Stimulated activated CD8-positive, alpha-beta memory T cell treated with anti-CD3 and anti-CD28 coated beads, Interleukin-4, amount 100 ng/mL, for 1 hour (primary cell): ENCODE measurements at places on chromosomes 4 and X.

DNA sequence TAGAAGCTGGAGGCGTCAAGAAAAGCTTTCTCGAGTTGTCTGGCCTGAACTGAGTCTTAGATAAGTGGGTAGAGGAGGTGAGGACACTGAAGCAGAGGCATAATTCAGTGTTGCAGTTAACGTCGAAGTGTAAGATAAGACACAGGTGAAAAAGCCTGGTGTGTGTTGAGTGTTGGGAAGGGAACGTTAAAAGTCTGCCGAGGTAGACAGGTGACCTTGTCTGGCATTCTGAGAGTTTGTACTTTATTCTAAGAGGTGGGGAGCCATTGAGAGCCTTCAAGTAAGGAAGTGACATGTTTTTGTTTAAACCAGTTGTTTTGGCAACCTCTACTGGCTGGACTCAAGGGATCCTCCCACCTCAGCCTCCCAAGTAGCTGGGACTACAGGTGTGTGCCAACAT is 219.1 kb downstream of the SHROOM3 start:
- DNase-seq, result no peak

- DNase-seq, result no peak
Observed at GRCh38 chrX:124592744-124593143, 246.4 kb downstream of the SH2D1A start.

- no peak for DNase-seq
Observed at GRCh38 chr4:170801771-170802170, 712.0 kb upstream of the AADAT start.

DNA sequence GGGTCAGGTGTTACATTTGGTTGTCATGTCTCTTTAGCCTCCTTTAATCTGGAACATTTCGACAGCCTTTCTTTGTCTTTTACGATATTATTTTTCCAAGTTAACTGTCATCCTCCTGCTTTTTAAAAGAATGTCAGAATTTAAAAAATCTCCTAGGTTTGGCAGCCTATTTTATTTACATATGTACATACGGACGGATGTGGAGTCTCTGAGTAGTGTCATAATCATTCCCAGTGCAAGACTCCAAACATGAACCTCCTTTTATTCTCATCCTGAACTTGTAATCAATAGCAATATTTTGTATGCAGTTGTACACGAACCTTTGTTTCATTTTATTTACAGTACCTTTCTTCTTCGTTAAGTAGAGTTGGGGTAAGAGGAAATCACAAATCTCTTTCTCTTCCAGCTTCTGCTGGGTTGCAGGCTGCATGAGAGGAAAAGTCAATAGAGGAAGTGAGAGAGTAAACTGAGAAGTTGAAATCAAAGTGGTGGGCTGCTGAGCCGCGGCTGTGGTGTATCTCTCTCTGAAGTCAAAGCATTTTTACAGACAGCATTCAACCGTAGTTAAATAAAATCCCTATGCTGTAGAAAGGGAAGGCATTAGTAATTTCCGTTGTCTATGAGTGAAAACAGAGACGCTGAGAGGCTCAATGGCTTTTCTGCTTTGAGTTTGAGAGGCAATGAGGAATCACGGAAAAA is 53.9 kb upstream of the RPS6KA3 start:
- no peak for DNase-seq

DNA sequence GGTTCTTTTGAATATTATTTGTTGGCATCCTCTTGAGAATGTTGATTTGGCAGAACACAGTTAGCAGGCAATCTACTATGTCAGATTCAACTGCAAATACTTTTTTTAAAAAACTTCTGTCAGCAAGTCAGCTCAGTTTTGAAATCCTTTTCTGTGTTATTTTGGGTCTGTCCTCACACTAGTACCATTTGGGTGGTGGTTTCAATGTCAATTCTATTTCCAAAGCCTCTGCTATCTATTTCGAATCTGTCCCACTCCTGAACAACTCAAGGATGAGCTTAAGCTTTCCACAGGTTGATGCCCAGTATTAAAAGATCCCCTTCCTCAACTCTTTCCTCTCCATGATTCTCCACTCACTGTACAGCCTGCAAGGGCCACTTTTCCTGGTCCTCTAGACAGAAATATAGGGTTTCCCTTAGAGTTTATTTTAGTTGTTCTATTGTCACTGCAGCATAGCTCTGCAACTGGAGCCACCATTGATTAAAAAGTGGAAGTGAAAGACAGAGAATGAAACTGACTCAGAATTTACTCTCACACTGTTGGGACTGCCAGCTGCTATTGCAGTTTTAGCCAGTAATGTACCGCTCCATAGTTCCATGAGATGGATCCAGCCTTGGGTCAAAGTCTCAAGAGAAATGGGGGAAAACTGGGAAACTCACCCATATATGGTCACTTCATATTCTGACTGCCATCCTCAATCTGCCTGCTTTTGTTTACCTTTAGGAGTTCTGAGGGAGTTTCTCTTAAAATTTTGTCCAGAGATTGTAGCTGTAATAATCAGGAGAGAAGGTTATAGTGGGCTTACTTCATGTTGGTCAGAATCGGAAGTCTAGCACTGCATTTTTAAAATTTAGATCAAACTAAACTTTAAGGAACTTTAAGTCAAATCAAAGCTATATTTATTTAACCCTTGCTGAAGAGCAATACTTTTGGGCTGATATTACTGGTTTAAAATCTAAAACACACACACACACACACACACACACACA is 14.6 kb downstream of the HDX start:
- no peak for DNase-seq

DNA sequence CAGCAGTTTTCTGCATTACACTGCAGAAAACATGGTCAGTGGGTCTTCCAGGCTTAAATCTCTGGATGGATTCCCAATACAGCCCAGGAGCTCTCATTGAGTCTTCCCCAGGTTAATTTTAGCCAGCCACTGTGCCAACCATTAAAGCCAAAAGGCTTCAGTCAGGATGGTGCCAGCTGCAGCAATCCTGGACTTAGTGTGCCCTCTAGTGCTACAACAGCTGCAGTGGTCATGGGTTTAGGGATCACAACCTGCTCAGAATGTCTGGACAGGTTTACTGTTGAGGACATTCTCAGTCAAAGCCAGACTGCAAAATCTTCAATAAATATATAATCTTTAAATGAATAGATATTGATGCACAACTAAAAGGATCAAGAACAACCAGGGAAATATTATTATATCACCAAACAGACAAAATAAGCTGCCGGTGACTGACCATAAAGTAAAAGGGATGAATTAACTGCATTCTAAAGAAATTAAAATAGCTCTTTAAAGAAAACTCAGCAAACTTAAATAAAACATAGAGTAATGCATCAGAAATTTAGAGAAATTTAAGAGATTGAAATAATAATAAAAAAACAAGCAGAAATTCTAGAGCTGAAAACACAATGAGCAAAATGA is 639.9 kb downstream of the SPOCK3 start:
- DNase-seq, result no peak

GRCh38 chr4:75922588-75922987 is 18.2 kb downstream of the NAAA start:
- DNase-seq, result no peak

- DNase-seq, result no peak
Observed at GRCh38 chr4:44016570-44017421, 431.8 kb downstream of the KCTD8 start.

DNA sequence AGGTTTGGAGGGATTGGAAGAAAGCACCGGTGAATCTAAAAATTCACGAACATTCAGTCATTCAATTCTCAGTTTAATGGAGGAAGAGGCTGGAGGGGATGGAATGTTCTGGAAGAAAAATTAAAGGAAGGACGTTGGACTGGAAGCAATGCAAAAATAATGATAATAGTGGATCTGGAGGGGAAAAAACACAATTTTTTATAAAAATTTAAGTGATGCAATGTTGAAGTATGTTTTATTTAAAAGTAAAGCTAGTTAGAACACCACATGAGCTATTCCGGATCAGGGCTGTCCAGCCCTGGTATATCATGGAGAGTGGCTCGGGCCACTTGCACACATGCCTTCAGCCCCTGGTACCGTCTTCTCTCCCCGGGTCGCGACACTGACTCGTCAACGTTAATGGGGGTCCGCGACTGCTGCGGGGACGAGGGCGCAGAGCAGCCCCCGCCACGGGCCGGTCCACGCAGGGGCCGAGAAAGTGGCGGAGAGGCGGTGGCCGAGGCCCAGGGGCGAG is 204.6 kb downstream of the TENM3 start:
- DNase-seq, result no peak

DNA sequence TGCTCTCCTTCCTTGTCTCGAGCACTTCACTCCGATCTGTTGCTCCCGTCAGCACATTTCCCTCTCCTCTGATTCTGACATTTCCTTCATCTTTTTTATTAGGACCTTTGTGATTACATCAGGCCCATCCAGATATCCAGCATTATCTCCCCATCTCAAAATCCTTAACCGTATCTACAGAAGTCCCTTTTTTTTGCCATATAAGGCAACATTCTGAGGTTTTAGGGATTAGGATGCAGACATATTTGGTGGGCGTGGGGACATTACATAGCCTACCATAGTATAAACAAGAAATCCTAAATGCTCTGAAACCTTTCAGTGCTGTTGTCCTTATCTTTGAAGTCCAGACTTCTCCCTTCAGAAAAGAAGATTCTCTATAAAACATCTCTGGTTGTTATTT is 505.0 kb upstream of the PITX2 start:
- no peak for DNase-seq

DNA sequence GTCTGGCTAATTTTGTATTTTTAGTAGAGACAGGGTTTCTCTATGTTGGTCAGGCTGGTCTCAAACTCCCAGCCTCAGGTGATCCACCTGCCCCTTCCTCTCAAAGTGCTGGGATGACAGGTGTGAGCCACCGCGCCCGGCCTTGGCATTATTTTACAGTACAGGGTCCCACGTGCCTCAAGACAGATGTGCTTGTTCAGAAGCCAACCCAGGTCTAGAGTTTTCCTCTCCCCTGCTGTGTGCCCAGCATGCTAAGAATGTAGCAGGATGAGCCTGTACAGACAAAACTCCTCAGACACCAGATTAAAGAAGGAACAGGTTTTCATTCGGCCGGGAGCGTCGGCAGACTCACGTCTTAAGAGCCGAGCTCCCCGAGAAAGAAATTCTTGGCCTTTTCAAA is 42.2 kb downstream of the CRLF2 start:
- DNase-seq, result no peak

DNA sequence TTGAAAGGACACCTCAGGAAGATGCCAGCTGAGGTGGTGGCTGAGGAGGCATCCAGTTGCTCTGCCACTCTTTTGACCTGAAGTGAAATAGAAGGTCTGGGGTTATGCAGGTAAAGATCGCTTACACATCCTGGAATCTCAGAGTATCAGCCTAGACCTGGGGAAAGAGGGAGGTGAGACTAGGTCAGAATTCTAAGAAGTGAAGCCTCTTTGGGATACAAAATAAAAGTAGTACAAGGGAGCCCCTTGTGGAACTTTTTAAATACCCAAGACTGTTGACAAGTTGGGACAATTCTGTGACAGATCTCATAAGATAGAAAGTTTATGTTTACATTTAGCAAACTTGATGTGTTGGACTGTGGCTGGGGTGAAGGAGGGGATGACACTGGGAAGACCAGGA is 263.1 kb downstream of the SPRY1 start:
- DNase-seq, result no peak
